AG04449 (cell line): ENCODE measurements at places on chromosomes 2 and 18.

DNA sequence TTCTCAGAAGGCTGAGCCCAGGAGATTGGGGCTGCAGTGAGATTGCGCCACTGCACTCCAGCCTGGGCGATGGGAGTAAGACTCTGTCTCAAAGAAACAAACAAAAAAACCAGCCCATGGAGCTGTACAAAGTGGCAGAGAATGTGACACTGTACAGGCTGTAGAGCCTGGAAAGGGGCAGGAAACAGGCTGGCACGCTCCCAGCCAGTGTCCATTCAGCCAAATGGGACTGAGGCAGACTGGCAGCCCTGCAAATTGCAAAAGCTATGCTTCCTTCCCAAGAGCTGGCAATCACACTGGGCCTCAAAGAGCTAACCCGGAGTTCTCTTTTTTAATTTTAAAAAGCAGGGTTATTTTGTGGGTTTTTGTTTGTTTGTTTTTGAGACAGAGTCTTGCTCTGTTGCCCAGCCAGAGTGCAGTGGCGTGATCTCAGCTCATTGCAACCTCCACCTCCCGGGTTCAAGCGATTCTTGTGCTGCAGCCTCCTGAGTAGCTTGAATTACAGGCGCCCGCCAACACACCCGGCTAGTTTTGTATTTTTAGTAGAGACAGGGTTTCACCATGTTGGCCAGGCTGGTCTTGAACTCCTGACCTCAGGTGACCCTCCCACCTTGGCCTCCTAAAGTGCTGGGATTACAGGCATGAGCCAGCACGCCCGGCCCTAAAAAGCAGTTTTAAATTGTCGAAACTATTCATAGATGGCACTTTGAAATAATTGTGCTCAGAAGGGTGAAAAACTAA, 42.8 kb downstream of the SCRN3 start:
- DNase-seq, result no peak

DNA sequence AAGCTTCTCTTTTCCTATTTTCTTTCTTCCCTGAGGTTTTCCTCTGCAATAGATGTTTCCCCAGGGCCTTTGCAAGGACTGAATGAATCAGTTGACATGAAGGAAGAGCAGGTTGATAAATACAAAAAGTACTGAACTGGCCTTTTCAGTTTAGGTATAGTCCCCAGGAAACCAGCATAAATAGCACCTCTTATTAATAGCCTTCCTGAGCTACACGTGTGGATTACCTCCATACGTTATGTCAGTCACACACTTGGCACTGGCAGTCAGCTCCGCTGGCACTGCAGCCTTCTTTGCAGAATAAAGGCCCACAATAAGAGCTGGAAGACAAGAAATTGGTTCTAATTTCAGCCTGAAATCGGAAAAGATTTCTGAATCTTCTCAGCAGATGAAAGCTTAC, 60.7 kb downstream of the KCTD18 start:
- DNase-seq, result no peak

DNA sequence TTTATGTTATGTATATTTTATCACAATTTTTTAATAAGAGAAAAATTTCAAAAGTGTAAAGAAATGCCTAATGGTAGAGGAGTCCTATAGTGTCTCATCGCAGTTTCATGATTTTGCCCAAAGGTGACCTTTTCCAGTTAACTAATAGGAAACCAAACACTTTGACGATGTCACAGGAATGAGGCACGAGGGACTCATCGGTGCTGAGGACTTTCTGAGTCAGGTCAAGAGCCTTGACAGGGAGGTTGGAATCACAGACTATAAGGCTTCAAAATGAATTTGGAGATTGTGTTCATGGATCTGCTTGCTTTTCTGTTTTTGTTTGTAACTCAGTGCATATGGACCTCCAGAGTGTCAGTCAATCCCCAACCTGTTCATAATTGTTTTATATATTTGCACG, 15.1 kb upstream of the RTTN start:
- DNase-seq, result no peak

GRCh38 chr2:37366773-37367172, 22.3 kb downstream of the QPCT start:
- DNase-seq, result no peak

- no peak for DNase-seq
These were observed 308.4 kb downstream of the XIRP2 start for GRCh38 chr2:167196461-167197252.

DNA sequence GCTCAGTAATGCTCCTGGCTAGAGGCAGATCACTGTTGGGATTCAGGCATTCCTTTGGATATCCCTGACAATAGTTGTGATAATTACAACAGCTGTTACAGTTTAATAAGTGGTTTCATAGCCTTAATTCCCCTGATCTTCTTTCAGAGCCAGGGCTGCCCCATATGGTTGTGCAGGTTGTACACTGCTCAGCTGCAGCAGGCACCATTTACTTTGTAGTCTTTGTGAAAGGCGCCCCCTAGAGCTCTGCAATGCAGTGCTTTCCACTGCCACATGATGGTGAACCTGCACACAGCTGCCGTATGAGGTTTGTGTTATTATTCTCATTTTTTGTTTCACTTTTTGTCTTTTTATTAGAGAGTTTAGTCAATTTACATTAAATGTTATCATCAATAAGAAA, 239.1 kb downstream of the KCNS3 start:
- DNase-seq, result no peak

- no peak for DNase-seq
These were observed 249.3 kb downstream of the CYP26B1 start for GRCh38 chr2:71898375-71898774.
